ENCODE measurements at places on chromosomes 2 and 18.

- no peak for DNase-seq
These were observed 7.0 kb downstream of the TRAPPC12 start for GRCh38 chr2:3386448-3386958.

GRCh38 chr18:62073461-62074281 lies 113.2 kb downstream of the PIGN start:
- no peak for DNase-seq

DNA sequence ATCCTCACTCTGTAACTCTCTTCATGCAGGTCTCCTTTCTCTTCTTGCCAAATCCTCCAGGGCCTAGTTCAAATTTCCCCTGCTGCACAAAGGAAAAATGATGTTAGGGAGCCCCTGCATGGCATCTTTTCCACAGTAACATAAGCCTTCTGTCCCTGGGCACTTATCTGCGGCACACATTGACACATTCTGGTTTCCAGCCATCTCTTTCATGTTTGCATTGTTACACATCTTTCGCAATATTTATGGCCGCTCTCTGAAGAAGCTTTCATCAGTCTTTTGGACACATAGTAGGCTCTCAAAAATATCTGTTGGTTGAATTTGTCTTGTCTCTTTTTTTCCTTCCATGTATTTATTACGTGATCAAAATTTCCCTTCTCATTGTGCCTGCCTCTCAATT lies 1806.1 kb upstream of the PIK3C3 start:
- no peak for DNase-seq

DNA sequence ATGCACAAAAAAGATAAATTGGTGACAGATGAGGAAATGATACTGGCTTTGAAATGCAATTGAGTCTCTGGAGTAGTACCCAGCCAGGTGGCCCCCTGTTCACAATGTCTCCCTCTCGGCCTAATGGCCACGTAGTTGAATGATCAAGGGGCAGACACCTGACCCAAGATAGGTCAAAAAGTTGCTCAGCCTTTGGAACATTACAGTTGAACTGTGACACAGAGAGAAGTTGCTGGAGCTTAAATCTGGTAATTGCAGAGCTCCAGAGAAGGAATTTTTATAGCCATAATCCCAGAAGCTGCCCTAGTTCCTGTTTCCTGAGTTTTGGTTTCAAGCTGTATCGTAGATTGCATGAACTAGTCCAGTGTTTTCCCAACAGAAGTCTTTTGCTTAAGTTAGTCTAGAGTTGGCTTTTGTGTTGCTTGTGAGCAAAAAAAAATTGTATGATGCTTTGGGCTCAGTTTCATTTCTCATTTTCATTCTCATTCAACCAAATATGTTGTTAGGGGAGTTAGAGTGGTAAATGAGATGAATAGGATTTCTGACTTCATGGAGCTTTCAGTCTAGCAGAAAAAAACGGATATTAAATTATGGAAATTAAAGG lies 117.9 kb downstream of the CSRNP3 start:
- DNase-seq = no peak

GRCh38 chr18:23065234-23065806 lies 70.0 kb upstream of the CABLES1 start:
- DNase-seq = no peak

DNA sequence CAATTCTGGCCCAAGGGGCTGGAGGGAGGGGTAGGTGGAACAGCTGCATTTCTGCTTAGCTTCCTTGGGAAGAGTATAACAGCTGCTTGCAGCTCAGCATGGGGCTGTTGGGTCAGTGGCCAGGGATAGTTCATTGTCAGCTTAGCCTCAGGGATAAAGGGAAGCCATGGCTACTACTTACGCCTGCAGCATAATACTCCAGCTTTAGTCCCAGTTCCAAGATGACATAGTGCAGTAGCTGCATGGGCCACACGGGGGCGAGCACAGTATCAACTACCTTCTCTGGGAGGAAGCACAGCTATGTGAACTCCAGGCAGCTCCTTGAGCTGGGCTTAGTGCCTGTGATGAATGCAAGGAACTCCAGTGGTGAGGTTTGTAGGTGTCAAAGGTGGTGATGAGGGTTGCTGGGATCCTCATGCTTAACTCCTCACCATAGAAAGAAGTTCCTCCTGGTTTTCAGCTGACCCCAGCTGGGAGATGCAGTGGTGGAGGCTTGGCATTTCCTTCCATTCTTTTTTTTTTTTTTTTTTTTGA lies 35.4 kb upstream of the RHOB start:
- peak; percentile 55 for DNase-seq

- DNase-seq = no peak
These were observed 363.8 kb downstream of the LRP1B start for GRCh38 chr2:141767051-141767450.

GRCh38 chr2:95232232-95232631 lies 24.9 kb downstream of the ZNF892 start:
- no peak for DNase-seq

DNA sequence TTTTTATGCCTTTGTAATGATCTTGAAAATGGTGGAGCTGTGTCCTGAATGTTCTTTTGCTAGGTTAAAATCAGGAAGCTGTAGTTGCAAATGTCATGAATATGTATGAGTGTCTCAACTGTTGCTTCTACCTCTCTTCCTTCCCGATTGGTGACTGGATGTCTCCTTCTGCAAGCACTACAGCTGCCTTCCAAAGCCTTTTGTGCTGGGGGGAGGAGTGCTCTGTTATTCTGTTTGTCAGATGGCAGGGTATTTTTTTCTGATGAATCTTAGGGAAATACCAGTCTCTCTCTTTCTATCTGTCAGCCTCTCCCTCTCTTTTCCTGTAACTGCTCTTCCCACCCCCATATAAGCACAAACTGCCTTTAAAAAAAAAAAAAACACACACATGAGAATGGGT lies 1396.3 kb upstream of the CELF4 start:
- no peak for DNase-seq

DNA sequence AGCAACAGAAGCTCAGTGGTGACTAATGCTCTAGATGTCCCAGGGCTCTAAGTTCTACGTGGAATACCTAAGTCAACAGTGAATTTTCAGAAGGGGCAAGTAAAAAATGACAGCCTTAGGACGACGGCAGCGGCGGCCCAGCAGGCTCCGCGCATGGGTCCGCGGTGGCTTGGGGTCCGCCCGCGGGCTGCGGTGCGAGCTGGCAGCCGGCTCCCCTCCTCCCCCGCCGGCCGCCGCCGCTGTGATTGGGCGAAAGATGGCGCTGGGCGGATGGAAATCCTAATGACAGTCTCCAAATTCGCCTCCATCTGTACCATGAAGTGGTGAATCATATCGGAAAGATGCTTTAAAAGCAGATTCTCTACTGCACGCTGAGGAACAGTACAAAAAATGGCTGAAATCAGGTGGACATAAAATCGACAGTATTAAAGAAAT lies 74.7 kb downstream of the HNRNPLL start:
- DNase-seq = no peak

DNA sequence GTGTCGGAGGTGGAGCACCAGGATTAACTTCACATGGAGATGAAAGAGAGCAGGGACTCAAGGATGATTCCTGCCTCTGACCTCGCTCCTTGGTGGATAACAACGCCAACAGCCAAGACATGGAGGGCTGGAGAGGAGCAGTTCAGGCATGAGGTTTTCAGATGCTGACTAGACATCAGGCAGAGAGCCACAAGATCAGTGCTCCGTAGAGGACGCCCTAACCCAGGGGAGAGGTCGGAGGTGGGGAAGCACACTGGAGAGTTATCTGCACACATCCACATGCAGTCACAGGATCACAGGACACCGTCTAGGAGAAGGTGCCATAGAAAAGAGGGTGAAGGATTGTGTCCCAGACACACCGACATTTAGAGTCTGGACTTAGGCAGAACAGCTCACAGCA lies 344.3 kb downstream of the EIPR1 start:
- no peak for DNase-seq

GRCh38 chr2:25454824-25455611 lies 113.3 kb upstream of the DNMT3A start:
- DNase-seq = no peak

DNA sequence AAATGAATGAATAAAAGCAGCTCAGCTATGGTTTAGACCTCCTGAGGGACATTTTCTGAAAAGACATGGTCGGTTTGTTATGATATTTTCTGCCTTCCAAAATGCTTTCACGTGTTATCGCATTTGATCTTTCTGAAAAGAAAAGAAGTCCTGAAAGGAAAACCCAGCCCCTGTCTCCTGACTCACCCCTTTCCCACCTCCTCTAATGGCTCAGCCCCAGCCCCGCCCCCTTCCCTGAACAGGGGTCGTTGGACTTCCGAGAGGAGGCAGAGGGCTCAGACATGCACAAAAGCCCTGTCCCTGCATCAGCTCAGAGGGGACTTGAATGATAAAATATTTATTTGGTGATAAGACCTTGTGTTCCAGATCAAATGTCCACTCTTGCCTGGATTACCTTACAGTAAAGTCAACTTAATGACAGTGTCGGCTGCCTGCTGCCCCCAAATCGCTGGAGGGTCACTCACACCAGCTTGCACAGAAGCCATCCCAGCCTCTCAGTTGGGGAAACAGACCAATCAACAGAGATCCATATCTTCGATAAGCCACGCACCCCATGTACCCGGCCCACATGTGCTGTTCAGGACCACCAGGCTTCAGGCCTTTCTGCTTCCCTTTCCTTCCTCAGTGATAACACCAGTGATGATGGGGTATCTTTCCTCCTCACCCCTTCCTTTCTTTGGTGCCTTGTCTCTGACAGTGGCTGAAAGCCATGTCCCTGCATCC lies 69.6 kb downstream of the CLHC1 start:
- no peak for DNase-seq

- DNase-seq = no peak
These were observed 13.8 kb downstream of the CLK1 start for GRCh38 chr2:200850512-200851256.

- DNase-seq = peak; percentile 4
These were observed 368.4 kb downstream of the MTX2 start for GRCh38 chr2:176637486-176638166.

- no peak for DNase-seq
These were observed 2.1 kb upstream of the SMAD2 start for GRCh38 chr18:47932603-47933002.

DNA sequence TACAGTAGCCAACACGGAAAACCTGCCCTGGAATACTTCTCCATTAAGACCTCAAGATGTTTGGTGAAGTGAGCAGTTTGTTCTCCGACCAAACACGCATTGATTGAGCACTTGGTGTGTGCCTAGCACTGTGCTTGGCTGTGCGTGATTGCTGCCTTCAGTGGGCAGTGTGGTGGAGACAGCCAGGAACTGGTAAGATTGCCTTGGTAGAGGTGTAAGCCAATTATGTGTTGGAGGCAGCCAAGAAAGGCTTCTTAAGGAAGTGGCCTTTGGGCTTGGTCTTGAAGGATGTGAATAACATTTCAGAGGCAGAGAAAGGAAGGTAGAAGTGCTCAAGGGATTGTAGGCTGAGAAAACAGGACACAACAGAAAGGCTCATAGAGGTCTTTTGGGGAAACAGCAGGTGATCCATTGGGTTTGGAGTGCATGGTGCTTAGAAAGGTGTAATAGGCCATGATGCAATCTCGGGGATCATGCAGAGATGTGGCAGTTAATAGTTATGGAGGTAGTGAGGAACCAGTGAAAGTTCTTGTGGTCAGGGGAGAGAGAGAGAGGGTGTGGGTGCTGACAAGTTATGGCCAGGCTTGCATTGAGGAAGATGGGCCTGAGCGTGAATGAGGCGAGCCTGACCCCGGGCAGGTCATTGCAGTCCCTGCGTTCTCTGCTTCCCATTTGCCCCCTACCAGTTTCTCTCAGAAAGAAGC lies 6.3 kb downstream of the B3GNT2 start:
- no peak for DNase-seq

DNA sequence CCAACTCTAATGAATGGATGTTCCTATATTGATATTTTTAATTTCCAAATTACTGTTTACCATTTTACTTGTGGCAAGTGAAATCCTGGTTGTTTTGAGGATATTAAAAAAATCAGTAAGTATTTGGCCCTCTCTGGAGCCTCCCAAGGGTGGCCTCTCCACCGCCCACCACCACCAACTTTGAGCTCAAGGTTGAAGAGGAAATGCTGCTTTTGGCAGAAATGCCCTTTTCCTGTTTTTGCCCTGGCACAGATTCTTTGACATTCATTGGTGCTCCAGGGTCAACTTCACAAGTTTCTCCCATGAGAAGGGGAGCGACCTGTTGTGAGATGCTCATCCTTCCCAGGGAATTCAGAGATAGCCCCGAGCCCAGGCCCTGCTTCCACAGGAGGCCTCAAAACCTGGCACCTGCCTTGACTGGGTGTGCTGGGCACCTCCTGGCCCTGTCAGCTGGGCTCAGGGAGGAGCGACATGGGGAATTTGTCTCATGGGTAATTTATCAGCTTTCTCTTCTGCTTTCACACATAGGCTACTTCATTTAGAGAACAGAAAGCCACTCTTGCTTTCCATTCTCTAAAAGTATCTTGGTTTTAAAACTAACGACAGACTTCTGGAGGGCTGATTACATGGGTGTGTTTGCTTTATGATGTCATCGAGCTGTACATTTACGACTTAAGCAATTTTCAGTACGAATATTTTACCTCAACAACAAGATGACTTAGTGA lies 6.9 kb downstream of the CD8A start:
- DNase-seq = no peak

- no peak for DNase-seq
These were observed 107.5 kb upstream of the SERPINE2 start for GRCh38 chr2:224146356-224147160.

- no peak for DNase-seq
These were observed 68.6 kb downstream of the STEAP3 start for GRCh38 chr2:119292226-119292625.

- DNase-seq = no peak
These were observed 55.9 kb upstream of the EPAS1 start for GRCh38 chr2:46241344-46241743.

DNA sequence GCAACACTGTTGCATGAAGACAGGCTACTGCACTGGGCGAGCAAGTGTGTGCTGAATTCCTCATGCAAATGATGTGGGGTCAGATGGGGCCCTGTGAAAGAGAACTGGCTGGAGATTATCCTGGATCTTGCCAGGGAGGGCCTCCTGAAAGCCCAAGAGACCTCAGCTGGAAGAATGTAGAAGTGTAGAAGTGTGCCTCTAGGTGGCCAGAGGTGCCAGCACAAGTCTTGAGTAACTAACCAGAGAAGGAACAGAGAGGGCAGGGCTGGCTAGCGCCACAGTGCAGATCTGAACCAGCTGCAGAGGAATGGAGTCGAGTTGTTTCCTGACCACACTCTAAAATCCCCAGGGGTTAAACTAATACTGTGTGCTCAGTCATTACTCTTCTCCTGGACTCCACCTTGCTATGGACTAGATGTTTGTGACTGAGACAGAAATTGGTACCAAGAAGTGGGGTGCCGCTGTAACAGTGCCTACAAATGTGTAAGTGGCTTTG lies 399.3 kb downstream of the LRATD1 start:
- no peak for DNase-seq

GRCh38 chr18:58669731-58670378 lies 1.4 kb upstream of the MALT1 start:
- peak; percentile 33 for DNase-seq

GRCh38 chr2:231223458-231223976 lies 25.1 kb downstream of the ARMC9 start:
- no peak for DNase-seq

DNA sequence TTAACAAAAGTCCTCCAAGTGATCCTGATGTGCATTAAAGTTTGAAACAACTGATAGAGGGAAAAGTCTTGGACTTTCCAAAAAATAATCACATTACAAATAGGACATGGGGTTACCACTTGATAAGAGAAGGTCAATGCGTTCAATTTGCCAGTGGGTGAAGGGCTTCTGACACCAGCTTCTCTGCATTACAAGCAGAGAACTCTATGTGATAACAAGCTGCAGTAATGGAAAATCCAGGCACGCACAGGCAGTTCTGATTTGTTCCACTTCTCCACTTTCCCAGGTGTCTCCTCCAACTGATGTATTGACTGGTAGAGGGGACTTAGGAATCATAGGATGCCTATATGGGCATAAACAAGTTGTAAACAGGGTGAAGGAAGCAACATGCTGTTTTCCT lies 234.0 kb upstream of the MGAT5 start:
- DNase-seq = no peak

Data from CD4-positive, alpha-beta memory T cell (primary cell).